ENCODE measurements at places on chromosomes 7 and 10. TPM values are rescaled to one million over a fixed set of nuclear protein-coding genes. Genes with fewer than 3 reads are reported as not detected.

DNA sequence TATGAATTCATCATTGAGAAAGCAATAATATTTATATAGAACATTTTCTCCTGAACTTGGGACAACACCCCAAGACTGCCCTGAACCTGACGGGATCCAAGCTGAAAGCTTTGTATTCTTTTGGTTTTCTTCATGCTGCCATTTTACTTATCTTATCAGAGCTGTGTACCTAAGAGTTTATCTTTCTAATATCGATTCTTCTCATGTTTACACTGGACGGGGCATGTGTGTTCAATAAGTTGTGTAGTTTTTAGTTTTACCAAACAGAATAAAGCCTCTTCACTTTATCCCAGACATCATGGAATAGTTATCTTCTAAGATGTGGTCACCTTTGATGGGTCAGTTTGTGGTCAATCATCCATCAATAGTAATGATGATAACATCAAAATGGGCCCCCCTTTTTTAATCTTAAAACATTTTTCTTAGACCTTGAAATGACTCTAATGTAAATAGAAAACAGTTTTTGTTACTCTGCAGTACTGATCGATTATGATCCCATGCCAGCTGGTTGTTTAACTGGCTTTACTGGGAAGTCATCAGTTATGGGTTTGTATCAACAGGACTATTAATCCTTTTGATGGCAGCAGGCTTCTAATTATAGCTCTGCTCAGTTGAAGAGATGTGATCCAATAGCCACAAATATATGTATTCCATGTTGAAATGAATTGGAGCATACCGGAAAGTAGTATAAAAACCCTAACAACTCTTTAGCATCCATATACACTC, 446.1 kb downstream of the KCNMA1 start:
- DNase-seq = no peak

The SOSTDC1 gene
- not detected for polyA plus RNA-seq

DNA sequence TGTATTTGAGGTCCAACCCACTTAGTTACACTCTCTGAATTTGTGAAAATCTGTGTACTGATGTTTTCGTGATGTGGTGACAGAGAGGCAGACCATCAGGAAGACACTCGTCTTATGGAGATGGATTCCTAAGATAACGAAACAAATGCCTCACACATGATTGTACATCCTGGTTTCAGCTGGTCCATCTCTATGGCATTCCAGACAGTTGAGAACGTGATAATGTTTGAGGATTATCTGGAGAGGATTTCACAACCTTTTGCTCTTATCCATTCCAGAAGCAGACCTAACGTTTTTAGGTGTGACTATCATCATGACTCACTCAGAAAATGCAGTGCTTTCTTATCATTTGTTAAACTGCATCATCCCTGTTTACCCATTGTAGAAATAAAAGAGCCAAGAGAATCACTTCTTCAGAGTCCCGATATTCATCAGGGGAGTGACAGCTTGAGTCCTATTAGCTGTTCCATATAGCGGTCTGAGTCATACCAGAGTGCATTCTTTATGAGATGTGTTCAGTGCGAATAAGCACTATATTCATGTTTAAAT, 74.5 kb downstream of the BMPER start:
- DNase-seq = no peak

The SYNPO2L gene
- 1.3 TPM for polyA plus RNA-seq

DNA sequence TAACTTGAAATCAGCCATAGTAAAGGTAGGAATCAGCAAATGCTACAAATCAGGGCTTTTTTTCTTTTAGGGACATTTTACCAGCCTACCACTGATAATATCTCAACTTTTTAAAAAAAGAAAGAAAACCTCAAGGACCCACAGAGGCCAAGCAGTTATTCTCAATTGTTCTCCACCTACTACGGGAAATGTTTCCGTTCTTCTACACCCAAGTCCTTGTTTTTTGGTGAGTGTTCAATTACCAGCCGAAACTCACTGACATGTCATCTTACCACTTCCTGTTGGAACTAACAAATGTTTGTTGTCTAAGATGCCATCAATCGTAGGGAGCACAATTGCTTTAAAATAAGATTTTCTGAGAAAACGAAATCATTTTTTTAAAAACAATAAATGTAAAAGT, 50.2 kb upstream of the CDK1 start:
- no peak for DNase-seq

The CLEC2L gene
- not detected for polyA plus RNA-seq

The SLC18A3 gene
- not detected for polyA plus RNA-seq

All from GM12878 (cell line).